ENCODE measurements at places on chromosomes 2 and 18.

- DNase-seq = no peak
These were observed 127.8 kb downstream of the TRIB2 start for GRCh38 chr2:12844511-12844910.

DNA sequence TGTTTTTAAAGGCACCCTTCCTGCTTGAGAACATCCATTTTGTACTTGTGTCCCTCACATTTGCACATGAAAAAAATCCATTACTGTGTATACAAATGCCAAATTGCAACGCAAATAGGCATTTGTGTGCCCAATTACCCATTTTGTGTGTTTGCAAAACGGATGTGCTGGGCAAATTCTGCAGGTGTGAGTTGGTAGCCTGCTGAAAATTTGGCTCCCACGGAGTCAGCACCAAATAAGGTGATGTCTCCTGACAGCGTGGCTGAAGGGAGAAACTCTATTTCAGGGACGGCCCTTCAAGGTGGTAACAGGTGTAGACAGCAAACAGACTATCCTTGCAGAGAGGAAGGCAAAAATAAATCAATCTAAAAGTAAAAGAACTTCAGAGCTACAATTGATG lies 661.1 kb downstream of the BCL11A start:
- no peak for DNase-seq

DNA sequence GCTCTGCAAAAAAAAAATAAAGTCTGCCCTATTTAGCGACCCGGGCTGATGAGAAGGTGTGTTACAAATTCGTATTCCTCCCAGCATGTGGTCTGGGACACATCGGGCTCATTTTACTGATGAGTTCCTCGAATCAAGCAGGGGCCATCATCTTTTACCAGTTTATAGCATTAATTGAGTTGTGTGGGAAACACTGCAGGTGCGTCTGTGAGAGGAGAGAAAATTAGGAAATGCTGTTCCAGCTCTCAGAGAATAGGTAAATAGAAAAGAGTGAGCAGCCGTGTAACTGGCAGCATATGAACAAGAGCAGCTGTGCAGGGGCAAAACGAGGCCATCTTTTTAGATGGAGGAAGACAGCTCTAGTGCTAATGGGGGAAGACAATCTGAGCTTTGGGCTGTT lies 216.7 kb downstream of the SETBP1 start:
- DNase-seq = no peak

GRCh38 chr2:240632306-240632721 lies 7.0 kb downstream of the GPR35 start:
- no peak for DNase-seq

GRCh38 chr2:204019572-204020501 lies 83.3 kb downstream of the ICOS start:
- peak; percentile 79 for DNase-seq

- no peak for DNase-seq
These were observed 162.6 kb downstream of the PAX3 start for GRCh38 chr2:222136106-222136630.

DNA sequence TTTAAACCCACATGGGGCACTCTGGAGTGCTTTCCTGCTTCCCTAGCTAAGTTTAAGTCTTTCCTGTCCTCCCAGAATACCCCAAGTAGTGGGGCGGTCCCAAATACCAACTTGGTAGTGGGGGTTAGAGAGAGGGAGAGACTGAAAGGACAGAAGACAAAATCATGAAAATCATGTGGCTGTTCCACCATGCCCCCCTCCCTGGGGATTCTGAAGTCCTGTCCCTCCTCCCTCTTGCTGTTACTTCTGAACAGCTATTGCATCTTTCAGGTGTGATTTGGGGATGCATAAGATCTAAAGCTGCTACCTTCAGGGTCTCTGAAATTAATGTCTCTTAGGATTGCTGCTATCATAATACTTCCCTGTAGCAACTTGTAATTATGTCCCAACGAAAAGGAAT lies 266.9 kb upstream of the EPAS1 start:
- no peak for DNase-seq
